ENCODE measurements at places on chromosomes 12 and 14. TPM values are rescaled to one million over a fixed set of nuclear protein-coding genes. Genes with fewer than 3 reads are reported as not detected.

The CAPZA3 gene
- total RNA-seq = not detected

The STAC3 gene
- 1.1 TPM for total RNA-seq

The PLBD1 gene
- total RNA-seq = 5.5 TPM

The MMP14 gene
- 486 TPM for total RNA-seq

The RND1 gene
- total RNA-seq = 1.1 TPM

The DCAF5 gene
- 56.9 TPM for total RNA-seq

The PPM1A gene
- total RNA-seq = 51.5 TPM

The PIANP gene
- 9.3 TPM for total RNA-seq

The INHBE gene
- 8.4 TPM for total RNA-seq

The DLGAP5 gene
- total RNA-seq = 8.8 TPM

The SLCO1B3 gene
- not detected for total RNA-seq

The ACVR1B gene
- 9.9 TPM for total RNA-seq

The PTCSC3 gene
- total RNA-seq = not detected

The C3AR1 gene
- total RNA-seq = 0.27 TPM

The TAS2R46 gene
- total RNA-seq = 0.51 TPM

The KRT77 gene
- not detected for total RNA-seq

The GPR33 gene
- total RNA-seq = not detected

The AQP2 gene
- not detected for total RNA-seq

The CIDEB gene
- total RNA-seq = not detected

The HOXC12 gene
- not detected for total RNA-seq

The TEP1 gene
- 19.2 TPM for total RNA-seq

The FAM186B gene
- 0.27 TPM for total RNA-seq

The ABHD12B gene
- total RNA-seq = not detected

The DHRS2 gene
- not detected for total RNA-seq

The NDRG2 gene
- total RNA-seq = 6.9 TPM

The RDH11 gene
- 63.3 TPM for total RNA-seq

The RTN1 gene
- total RNA-seq = 0.34 TPM

The FGF23 gene
- not detected for total RNA-seq

The GPR84 gene
- not detected for total RNA-seq

The RGS6 gene
- total RNA-seq = 0.12 TPM

The YARS2 gene
- total RNA-seq = 16.0 TPM

The HOXC6 gene
- not detected for total RNA-seq

The SERPINA4 gene
- not detected for total RNA-seq

The TMEM132D gene
- 1.4 TPM for total RNA-seq

The RNASE3 gene
- total RNA-seq = not detected

The CLEC4E gene
- not detected for total RNA-seq

The TMEM253 gene
- total RNA-seq = 1.1 TPM

The POTEM gene
- not detected for total RNA-seq

The PROX2 gene
- not detected for total RNA-seq

The BDKRB1 gene
- total RNA-seq = not detected

Measured in chondrocyte (in vitro differentiated cells).